ENCODE measurements at places on chromosomes 1 and 21. TPM values are rescaled to one million over a fixed set of nuclear protein-coding genes. Genes with fewer than 3 reads are reported as not detected.

The KCNJ9 gene
- not detected for total RNA-seq

The C4BPA gene
- total RNA-seq: not detected

The AK5 gene
- 0.97 TPM for total RNA-seq

The PEF1 gene
- 92.1 TPM for total RNA-seq

The RAB3B gene
- 0.91 TPM for total RNA-seq

The ADCY10 gene
- total RNA-seq: 0.26 TPM

The OR2L8 gene
- total RNA-seq: not detected

The PDXK gene
- 32.1 TPM for total RNA-seq

The C1orf87 gene
- total RNA-seq: not detected

The PGLYRP4 gene
- not detected for total RNA-seq

The SLAMF9 gene
- not detected for total RNA-seq

The CAPN9 gene
- total RNA-seq: not detected

The RHCE gene
- 0.17 TPM for total RNA-seq

The NBPF20 gene
- total RNA-seq: 3.3 TPM

The DNALI1 gene
- total RNA-seq: 15.4 TPM

The DNAI4 gene
- 6.2 TPM for total RNA-seq

The CFAP410 gene
- 28.7 TPM for total RNA-seq

The NCAM2 gene
- 5.1 TPM for total RNA-seq

The KLHDC9 gene
- 5.1 TPM for total RNA-seq

The PADI2 gene
- total RNA-seq: 0.83 TPM

The BRINP3 gene
- total RNA-seq: 8.9 TPM

The CLDN19 gene
- 1.1 TPM for total RNA-seq

The LHX8 gene
- total RNA-seq: not detected

The NRAS gene
- total RNA-seq: 16.1 TPM

The LCE6A gene
- not detected for total RNA-seq

The TSPAN2 gene
- 67.4 TPM for total RNA-seq

The PBX1 gene
- 128 TPM for total RNA-seq

The E2F2 gene
- 0.11 TPM for total RNA-seq

The FALEC gene
- not detected for total RNA-seq

The KRTAP13-2 gene
- not detected for total RNA-seq

The CDCA8 gene
- total RNA-seq: 0.26 TPM

The C1orf210 gene
- total RNA-seq: not detected

The OVAAL gene
- total RNA-seq: not detected

The AQP10 gene
- total RNA-seq: not detected

The EXTL1 gene
- total RNA-seq: not detected

The SLC9C2 gene
- total RNA-seq: not detected

The NBPF8 gene
- total RNA-seq: 23.8 TPM

The ZCCHC17 gene
- 29.6 TPM for total RNA-seq

The GPR37L1 gene
- 0.17 TPM for total RNA-seq

The KRTAP11-1 gene
- not detected for total RNA-seq

The SELE gene
- 1.4 TPM for total RNA-seq

The ZNF648 gene
- total RNA-seq: not detected

The CLCA1 gene
- not detected for total RNA-seq

The NLRP3 gene
- total RNA-seq: 4.5 TPM

The RGS4 gene
- total RNA-seq: 15.8 TPM

The CORT gene
- total RNA-seq: 0.29 TPM

The VASH2 gene
- 8.3 TPM for total RNA-seq

The LCE3E gene
- not detected for total RNA-seq

The ST6GALNAC3 gene
- total RNA-seq: 5.5 TPM

The LRRN2 gene
- 6.3 TPM for total RNA-seq

The CFAP141 gene
- total RNA-seq: not detected
